NB4 (cell line): ENCODE measurements at places on chromosomes 2 and 18.

GRCh38 chr2:173942861-173943523, 22.2 kb downstream of the SP3 start:
- no peak for DNase-seq

DNA sequence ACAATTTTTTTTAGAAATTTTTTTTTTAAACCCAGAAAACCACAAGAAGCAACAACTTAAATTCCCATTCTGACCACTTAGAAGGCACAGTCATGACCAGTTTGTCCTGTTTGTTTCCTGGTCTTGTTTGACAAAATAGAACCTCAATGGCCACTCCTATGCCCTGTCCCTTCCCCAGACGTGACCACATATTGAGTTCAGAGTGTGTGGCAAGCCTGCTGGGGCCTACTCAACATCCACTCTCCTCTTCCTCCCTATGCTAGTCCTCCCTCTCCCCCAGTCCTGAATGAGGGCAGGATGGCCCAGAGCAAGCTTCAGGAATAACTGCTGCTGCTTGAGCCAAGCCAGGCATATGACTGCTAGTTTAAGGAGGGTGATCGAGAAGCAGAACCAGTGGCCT, 89.6 kb downstream of the PRELID3A start:
- peak; percentile 9 for DNase-seq

DNA sequence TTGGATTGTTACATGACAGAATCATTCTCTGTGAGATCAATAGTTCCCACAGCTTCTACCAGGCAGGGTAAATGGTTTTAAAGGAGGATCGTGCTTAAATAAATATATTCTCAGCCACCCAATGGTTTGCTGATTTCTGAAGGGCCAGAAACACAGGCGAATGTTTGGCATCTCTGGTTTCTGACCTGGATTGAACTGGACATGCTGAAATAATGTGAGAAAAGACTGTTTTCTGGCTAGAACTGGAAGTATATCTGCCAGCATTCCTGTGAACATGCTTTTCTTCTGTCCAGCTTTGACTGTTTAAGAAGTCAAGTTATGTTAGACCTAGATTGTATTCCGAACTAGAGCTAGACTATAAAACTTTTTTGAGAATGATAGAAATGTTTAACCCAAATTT, 77.1 kb upstream of the COL3A1 start:
- no peak for DNase-seq

DNA sequence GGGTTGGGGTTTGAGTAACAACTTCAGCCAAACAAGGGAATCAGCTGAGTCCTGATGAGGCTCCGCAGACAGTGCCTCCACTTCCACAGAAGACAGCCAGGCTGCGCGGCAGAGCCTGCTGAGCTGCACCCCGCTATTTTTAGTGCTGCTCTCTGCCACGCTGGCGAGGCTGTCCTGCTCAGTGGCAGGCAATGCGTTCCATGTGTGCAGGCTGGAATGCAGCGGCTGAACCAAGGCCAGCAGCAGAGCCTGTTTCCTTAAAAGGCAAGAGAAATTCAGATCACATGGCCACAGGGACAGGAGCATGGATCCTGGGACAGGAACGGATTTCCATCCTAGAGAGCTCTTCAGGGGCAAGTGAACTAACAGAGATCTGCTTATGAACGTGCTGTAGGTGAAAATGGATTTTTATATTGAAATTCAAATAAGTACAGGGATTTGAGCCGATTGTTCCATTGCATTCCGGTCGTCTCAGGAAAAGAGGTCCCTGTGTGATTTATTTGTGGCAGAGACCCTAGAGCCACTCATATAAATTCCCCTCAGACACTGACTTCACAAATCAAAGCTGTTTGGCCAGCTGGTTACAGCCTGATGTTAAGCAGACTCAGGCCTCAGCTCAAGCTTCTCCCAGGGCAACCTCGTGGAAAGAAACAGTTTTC, 98.7 kb downstream of the COL6A3 start:
- DNase-seq, result no peak

DNA sequence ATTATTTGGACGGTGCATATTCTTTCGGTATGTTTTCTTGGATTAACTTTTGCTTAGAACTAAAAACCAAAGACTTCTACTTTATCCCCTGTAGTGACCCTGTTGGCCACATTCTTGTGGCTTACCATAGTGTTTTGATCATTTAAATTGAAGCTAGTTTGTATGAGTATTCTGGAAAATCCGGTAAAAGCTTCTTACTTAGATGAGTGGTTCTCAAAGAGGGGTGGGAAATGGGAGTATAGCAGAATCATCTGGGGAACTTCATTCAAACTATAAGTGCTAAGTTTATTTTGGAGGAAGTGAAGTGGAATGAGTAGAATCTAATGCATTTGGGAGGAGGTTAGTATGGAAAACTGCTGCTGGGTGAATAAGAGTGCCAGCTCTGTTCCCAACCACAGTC, 3.8 kb downstream of the PPP1CB start:
- no peak for DNase-seq

- peak; percentile 60 for DNase-seq
These were observed 41.2 kb upstream of the RAB27B start for GRCh38 chr18:54787121-54787520.
